Skin of body (tissue), 3 donors: ENCODE measurements at places on chromosomes 3 and 15.

- DNase-seq = no peak
These were observed 85.5 kb downstream of the DMXL2 start for GRCh38 chr15:51536965-51537574.

DNA sequence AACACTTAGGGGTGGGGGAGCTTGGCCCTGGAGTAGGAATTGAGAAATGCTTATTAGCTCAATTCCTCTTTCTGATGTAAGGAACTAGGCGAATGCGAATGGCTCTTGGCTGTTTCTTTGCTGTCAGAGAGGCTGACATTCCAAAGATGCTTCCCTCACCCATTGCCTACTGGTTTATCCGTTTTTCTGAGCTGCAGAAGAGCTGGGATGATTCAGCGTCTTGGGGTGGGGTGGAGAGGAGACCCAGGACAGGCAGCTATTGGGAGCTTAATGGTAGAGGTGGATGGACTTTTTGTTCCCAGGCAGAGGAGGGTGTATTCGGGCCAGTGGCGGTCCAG lies 9.8 kb downstream of the PLEKHO2 start:
- DNase-seq = peak; percentile 47

- no peak for DNase-seq
These were observed 49.7 kb downstream of the MAGEF1 start for GRCh38 chr3:184662187-184662586.

DNA sequence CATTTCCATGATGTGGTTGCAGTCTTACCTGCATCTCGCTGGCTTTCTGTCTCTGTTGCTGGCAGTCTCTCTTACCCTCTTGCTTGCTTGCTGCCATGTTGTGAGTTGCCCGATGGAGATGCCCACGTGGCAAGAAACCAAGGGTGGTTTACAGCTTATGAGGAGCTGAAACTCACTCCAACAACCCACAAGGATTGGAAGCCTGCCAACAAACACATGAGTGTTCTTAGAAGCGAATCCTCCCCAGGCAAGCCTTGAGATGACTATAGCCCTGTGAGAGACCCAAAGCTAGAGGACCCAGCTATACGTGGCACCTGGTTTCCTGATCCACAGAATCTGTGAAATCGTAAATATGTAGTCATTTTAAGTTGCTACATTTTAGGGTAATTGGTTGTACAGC lies 490.9 kb upstream of the ADAMTS9 start:
- DNase-seq = no peak

DNA sequence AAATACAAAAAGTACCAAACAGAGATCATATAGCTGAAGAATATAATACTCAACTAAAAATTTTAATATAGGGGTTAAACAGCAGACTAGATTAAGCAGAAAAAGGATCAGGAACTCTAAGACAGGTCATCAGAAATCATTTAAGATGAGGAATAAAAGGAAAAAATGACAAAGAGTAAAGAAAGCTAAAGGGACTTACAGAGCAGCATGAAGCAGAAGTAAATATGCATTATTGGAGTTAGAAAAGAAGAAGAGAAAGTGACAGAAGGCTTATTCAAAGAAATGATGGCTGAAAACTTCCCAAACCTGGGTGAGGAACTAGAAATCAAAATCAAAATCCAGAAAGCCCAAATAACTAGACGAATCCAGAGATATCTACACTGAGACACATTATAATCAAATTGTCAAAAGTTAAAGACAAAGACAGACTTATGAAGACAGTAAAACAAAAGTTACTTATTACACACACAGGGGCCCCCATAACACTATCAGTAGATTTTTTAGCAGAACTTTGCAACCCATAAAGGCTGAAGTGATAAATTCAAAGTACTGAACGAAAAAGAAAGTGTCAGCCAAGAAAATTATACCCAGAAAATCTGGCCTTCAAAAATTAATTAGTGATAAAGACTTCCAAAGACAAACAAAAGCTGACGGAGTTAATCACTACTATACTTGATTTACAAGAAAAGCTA lies 95.6 kb downstream of the SCAPER start:
- DNase-seq = no peak

GRCh38 chr15:38028869-38029268 lies 94.4 kb downstream of the TMCO5A start:
- DNase-seq = no peak

GRCh38 chr3:66456711-66457173 lies 44.1 kb downstream of the LRIG1 start:
- no peak for DNase-seq

- no peak for DNase-seq
These were observed 8.3 kb upstream of the PDCD6IP start for GRCh38 chr3:33790091-33790490.

- no peak for DNase-seq
These were observed 247.8 kb upstream of the FEZF2 start for GRCh38 chr3:62621176-62621575.

GRCh38 chr3:54223063-54223462 lies 100.7 kb downstream of the CACNA2D3 start:
- DNase-seq = no peak

- DNase-seq = no peak
These were observed 71.9 kb upstream of the FEZF2 start for GRCh38 chr3:62445275-62445674.

DNA sequence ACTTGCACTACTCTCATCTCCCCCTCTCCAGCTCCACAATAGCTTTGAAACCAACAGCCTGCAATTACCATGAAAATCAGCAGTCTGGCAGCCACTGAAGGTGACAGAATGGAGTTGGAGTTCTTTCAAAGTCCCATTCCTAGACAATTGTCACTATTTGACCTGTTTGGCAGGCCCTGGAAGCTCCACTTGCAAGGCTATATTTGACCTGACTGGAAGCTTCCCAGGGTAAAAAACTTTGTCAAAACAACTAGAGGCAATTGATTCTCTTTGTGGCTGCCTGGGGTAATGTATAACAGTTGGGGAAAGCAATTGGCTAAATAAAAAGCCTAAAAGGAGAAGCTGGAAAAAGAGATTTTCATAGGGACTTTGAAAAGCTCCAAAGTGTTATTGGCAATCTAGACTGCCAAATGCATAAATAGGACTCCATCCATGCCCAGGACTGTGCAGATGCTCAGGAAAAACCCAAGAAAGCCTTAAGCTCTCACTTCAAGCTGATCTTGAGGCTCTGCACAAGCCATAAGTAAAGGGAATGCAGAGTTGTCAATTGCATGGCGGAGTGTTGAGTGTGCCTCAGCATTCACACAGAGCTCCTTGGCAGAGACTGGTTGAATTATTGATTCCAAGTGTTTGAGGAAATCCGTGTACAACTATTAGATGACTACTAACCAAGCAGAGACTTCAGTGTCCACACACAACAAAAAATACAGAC lies 18.3 kb downstream of the GREM1 start:
- no peak for DNase-seq

DNA sequence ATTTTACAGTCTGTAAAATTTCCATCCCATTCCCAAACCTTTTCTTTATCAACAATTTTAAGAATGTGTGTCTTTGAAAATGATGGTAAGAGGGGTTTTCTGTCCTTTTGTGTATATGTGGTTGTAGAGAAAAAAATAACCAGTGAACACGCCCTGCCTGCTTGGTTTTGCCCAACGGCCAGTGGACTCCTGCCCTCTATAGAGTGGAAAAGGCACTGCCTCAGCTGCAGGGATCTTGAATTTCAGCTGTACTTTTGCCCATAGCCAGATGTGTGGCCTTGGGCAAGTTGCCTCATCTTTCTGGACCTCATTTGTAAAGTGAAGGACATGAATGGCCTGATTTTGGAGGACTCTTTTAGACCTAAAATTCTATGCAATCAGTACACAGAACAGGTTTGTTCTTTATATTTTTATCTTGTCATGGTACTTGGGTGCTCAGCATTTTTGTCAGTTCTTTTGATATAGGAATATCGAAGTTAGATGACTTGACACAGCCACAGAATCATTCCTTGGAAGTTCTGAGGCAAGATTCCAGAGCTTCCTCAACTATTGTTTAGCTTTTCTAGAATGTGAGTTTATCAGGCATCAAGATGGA lies 81.0 kb downstream of the CLDN11 start:
- no peak for DNase-seq

- DNase-seq = no peak
These were observed 56.3 kb downstream of the APBA2 start for GRCh38 chr15:28942046-28942445.

GRCh38 chr15:31169558-31169957 lies 68.0 kb upstream of the TRPM1 start:
- no peak for DNase-seq

GRCh38 chr15:63312286-63312685 lies 34.9 kb downstream of the APH1B start:
- no peak for DNase-seq

DNA sequence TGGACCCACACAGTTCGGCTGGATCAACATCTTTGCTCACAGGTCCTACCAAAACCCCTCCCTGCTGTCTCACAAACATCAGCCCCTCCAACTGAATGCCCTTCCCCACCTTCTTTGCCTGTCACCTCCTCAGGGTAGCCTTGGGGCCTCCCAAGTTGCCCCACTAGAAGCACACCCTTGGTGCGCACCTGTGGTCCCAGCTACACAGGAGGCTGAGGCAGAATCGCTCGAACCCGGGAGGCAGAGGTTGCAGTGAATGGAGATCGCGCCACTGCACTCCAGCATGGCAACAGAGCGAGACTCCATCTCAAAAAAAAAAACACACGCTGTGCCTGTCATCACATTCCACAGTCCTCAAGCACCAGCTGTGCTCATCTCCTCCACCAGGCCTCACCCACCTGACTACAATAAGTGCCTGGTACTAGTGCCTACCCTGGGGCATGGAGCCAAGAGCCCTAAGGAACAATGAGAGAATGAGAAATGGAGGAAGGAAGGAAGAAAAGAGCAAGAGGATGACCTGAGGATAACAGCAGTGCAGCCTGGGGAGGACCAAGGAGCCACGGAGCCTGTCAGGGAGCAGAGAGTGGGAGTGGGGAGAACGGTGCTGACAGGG lies 26.0 kb downstream of the RPN1 start:
- no peak for DNase-seq

DNA sequence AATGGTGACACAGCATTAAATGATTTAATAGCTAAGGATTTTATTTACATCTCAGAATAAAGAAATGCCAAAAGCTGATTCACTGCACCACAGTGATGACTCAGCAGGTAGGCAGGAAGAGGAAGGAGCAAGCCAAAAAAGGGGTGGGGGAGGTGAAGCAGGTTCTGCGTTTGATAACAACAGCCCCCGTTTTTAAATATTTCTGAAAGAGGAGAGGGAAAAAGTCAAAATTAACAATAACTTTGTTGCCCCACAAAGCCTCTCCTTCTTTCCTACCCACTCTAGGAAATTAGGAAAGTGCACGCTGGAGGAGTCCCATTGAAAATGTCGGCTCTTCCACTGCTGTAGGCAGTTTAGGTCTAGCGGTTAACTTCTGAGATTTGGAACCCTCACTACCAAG lies 9.9 kb upstream of the CCDC54 start:
- no peak for DNase-seq

- no peak for DNase-seq
These were observed 96.4 kb downstream of the ANO10 start for GRCh38 chr3:43525386-43525785.

GRCh38 chr15:66089049-66089448 lies 164.5 kb downstream of the MEGF11 start:
- DNase-seq = no peak

GRCh38 chr15:69522361-69522760 lies 69.7 kb downstream of the RPLP1 start:
- no peak for DNase-seq

GRCh38 chr3:171862993-171863521 lies 19.9 kb downstream of the TMEM212 start:
- peak; percentile 14 for DNase-seq

DNA sequence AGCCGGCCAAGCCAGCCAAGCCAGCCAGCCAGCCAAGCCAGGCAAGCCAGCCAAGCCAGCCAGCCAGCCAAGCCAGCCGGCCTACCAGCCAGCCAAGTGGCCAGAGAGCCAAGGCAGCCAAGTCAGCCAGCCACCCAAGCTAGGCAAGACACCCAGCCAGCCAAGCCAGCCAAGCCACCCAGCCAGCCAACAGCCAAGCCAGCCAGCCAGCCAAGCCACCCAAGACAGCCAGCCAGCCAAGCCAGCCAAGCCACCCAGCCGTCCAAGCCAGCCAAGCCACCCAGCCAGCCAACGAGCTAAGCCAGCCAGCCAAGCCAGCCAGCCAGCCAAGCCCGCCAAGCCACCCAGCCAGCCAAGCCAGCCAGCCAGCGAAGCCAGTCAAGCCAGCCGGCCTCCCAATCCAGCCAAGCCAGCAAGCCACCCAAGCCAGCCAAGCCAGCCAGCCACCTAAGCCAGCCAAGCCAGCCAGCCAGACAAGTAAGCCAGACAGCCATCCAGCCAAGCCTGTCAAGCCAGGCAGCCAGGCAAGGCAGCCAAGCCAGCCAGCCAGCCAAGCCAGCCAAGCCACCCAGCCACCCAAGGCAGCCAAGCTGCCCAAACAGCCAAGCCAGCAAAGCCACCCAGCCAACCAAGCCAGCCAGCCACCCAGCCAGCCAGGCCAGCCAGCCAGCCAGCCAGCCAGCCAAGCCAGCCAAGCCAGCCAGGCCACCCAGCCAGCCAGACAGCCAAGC lies 200.5 kb downstream of the GOLGA6L6 start:
- no peak for DNase-seq

DNA sequence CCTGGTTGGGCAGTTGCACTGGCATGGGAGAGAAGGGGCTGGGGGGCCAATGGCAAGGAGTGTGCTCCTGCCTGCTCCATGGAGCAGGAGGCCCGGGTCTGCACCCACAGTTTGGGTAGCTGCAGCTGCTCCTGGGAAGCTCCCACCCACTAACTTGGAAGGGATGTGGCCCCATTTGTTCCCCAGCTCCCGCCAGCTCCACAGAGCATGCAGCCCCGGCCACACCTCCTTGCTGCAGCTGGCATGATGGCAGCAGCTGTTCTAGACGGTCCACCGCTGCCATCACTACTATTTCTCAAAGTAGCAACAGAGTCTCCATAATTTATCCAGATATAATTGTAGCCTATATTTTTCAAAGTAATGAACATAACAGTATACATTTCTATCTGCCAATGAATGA lies 65.8 kb downstream of the PIK3CB start:
- DNase-seq = no peak

DNA sequence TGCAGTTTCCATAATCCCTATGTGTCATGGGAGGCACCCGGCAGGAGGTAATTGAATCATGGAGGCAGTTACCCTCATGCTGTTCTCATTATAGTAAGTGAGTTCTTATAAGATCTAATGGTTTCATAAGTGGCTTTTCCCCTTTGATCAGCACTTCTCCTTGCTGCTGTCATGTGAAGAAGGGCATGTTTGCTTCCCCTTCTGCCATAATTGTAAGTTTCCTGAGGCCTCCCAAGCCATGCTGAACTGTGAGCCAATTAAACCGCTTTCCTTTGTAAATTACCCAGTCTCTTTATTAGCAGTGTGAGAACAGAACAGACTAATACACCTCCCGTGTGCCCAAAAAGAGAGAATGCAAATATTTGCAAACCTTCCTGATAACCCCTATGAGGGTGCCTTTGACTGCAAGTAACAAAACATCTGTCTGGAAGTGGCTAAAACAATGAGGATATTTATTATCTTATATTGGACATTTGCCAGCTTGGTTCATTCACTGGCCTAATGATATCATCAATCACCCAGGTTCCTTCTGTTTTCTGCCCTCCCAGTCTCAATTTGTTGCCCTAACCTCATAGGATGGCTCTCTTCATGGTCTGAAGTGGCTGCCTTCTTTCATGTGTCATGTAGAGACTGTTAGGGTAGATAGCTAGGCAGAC lies 68.7 kb downstream of the BHLHE40 start:
- DNase-seq = no peak
